ENCODE measurements at places on chromosomes 4 and X.

- no peak for DNase-seq
Measured at GRCh38 chr4:177356206-177356605, 46.5 kb downstream of the NEIL3 start.

DNA sequence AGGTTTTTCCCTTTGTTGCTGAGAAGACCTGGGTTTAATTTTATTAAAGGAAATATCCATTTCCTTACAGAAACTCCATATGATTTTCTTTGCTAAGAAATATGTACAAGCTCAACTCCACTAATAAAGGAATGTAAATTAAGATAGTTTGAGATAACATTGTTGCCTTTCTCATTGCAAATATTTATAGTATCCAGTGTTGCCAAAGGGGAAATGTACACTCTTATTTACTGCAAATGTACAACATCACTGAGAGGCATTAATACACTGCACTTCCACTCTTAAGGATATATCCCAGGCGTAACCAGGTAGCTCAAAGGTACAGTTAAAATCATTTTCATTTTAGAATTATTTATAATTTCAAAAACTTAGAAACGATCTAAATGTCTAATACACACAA lies 7.5 kb upstream of the LRBA start:
- no peak for DNase-seq

DNA sequence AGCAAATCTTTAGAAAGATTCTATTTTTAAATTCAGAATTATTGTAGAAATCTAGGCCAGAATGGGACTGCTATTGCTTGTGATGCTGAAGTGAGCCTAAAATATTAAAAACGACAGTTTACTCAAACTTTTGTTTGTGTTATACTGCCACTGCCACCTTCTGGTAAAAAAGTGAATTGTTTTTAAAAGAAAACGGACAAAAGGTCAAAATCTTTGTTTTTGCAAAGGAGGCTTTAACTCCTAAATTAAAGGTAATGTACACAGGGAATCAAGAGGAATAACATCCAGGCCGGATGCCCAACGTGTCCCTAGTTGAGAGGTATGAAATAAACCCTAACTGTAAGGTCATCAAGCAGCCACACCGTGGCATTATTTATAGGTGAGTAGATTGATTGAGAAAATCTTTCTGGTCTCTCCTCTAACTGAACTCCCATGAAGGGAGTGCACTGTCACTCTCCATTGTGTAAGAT lies 338.3 kb upstream of the GALNT7 start:
- DNase-seq: no peak

DNA sequence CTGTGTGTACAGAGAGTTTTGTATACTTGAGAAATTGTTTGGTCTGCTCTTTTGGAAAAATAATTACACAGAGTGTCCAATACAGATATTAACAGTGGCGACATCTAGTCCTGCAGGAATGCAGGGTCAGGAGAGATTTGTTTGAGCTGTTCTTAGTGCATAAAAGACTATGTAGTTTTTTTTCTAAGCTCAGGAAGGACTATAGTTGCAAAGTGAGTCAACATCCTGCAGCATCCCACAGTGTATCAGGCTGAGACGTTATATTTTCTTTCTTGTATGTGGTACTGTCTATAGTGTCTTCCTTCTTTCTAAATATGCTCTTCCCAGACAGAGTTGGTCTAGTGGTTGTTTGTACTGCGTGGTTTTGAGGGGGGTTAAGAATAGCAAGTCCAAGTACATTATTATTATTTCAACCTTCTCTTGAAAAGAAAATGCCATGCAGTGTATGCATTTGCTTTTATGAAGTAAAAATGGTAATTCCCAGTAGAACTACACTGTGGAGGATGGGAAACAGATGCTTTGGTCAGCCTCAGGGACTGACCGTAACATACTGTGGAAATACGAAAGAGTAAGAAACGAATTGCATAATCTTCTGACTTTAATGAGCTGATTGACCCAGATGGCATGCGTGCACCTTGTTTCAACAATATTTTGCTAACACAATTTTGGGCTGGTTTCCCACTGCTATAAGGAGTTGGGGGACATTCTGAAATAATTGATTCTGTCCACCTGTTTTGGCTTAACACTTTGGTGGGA lies 67.4 kb downstream of the DMP1 start:
- DNase-seq: no peak

DNA sequence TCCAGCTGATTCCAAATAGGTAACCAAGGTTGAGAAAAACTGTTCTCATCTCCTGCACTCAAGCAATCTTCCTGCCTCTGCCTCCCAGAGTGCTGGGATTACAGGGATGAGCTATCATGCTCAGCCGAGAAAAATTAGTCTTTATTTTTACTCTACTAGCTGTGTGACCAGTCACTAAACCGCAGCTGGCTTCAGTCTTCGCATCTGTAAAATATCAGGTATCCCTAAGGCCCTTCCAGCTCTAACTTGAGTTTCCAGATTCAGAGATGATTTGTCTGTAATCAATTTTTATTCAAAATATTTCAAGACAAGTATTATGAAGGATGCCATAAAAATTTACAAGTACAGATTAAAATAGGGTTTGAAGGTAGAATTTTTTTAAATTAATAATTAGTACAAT lies 3.5 kb downstream of the ADH6 start:
- DNase-seq: no peak

DNA sequence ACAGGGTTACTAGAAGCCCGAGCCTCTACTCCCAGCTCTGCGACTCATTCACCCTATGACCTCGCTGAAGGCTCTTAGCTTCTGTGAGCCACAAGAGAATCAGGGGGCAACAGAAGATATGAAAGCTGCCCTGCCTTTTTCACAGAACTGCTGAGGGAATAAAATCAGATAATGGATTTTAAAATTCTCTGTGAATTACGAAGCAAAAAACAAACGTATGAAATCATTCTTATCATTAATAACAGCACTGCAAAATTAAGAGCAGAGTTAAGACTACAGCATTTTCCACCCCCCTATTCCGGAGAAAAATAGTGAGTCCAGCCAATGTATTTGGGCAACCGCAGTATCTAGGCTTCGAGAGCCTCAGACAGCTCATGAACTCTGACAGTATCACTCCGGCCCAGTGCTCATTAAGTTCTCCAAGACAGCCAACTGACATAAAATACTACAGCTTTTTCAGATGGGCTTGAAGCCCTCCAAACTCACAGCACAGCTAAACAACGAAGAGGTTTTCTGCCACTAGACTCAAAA lies 33.4 kb downstream of the AFAP1 start:
- no peak for DNase-seq

- peak; percentile 68 for DNase-seq
Measured at GRCh38 chr4:36244257-36245082, at the start of gene ARAP2. TSS of gene ARAP2 (minus strand) at chr4:36244514. CDS start at chr4:36229486, 15,028 bp downstream.

DNA sequence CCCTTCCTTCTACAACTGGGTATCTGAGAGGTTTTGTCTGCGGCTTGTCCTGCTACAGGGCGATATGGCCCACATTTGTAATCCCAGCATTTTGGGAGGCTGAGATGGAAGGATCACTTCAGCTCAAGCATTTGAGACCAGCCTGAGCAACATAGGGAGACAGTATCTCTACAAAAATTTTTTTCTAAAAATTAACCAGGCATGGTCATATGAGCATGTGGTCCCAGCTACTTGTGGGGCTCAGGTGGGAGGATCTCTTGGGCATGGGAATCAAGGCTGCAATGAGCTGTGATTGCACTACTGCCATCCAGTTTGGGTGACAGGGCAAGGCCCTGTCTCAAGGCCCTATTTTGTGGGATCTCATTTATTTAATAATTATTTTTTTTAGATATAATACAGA lies 420.6 kb upstream of the PABPC4L start:
- no peak for DNase-seq

Data from naive thymus-derived CD8-positive, alpha-beta T cell (primary cell).